ENCODE measurements at places on chromosomes 3 and 15. TPM values are rescaled to one million over a fixed set of nuclear protein-coding genes. Genes with fewer than 3 reads are reported as not detected.

CRABP1 gene
- 1.0 TPM for total RNA-seq

SLC12A8 gene
- total RNA-seq: 1.3 TPM

MYZAP gene
- 0.51 TPM for total RNA-seq

MYRIP gene
- total RNA-seq: not detected

CCDC54 gene
- total RNA-seq: not detected

ZNF860 gene
- 1.0 TPM for total RNA-seq

KNG1 gene
- total RNA-seq: not detected

CIP2A gene
- total RNA-seq: 19.4 TPM

ADAMTSL3 gene
- 0.31 TPM for total RNA-seq

CCR3 gene
- not detected for total RNA-seq
